ENCODE measurements at places on chromosomes 7 and 10. TPM values are rescaled to one million over a fixed set of nuclear protein-coding genes. Genes with fewer than 3 reads are reported as not detected.

Gene PRF1
- 0.20 TPM for polyA plus RNA-seq

Gene SPDYE1
- polyA plus RNA-seq: 2.1 TPM

DNA sequence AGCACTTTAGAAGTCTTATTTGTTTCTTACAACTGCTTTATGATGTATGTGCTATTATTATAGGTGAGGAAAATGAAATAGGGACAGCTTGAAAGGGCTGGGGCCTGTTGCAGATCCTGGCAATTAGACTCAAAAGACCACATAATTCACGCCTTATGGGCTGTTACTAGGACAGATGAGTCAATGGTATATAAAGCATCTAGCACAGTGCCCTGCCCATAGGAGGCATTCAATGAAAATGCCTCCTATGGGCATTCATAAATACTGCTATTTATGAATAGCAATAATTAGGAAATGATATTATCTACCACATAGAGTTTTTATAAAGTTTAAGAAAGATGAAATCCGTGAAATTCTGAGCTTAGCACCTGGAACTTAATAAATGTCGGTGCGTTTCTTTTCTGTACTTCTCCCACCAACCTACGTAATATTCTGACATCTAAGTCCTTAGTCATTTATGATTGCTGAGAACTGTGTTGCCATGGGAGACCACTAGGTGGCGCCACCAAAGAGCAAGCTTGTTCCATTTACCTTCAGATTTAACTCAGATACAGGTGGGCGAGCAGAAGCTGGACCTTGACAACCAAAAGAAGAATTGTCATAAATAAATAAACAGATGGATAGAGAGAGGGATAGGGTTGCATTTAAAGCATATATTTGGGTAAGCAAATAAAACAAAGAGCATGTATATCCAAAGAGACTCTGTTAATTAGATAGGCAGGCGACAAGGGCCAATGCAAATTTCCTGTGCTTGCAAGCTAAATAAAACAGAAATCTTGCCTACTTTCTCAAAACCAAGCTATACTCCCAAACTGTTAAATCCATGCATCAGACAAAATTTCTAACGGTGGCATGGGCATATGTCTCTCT, 699.9 kb downstream of the INHBA start:
- no peak for DNase-seq

DNA sequence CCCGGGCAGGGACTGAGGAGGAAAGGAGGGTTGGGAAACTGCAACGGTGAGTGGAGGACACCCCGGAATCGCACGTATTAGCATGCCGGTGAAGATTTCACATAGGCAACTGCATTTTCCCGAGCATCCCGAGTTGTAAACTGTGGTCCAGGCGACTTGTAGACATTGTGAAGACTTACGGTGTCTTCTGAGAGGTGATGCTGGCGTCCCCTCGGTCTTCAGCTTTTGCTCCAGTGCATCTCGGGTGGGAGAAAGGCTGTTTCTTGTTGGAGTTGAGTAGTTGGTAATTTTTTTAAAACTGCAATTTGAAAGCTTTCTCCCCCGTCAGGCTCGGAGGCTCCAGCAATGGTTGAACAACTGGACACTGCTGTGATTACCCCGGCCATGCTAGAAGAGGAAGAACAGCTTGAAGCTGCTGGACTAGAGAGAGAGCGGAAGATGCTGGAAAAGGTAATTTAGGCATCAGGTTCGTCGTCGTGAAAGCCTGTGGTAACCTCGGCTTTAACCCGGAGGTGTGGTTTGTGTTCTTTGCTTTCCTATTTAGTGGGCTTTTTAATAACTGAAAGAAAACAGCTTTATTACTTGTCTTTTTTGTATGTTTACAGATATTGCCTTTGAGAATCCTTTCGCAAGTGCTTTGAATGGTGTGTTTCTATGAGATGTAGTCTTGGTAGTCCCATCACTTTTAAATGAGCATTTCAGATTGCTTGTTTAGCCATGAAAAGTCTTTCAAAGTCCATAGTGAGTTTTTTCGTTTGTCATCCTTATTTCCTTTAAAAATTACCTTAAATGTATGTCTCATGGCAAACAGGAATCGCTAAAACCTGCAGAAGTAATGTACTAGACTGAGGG, 687 bp downstream of the HELLS start:
- DNase-seq: peak; percentile 26

DNA sequence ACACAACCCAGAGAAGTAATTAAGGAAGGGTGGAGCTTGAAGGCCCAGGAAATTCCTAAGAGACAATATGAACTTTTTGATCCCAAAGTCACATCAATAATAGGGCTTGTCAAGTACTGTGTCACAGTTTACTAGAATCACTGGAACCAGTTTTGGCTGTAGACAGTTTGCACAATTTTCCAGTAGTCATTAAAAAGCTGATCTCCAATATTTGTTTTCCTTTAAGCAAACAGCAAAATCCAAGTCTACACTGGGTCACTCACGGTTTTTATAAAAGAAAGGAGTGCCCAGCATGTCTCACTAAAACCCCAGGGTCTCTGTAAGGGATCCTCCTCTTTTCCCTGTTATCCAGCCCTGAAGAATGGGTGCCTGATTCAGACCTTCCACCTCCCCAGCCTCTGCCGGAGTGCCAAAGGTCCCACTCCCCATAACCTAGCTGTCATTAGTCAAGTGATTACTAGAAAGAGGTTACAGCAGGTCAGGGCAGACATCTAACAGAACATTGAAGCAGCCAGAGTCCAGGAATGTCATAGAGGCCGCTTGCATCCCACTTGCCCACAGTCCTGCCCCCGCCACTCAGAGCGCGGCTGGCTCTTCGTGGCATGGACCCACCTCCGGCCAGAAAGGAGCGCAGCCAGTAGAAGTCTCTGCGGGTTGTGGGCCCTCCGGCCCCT, 552 bp downstream of the SLC25A16 start:
- peak; percentile 32 for DNase-seq

Gene GATA3
- polyA plus RNA-seq: 82.7 TPM

Gene GIMAP4
- polyA plus RNA-seq: 26.3 TPM

DNA sequence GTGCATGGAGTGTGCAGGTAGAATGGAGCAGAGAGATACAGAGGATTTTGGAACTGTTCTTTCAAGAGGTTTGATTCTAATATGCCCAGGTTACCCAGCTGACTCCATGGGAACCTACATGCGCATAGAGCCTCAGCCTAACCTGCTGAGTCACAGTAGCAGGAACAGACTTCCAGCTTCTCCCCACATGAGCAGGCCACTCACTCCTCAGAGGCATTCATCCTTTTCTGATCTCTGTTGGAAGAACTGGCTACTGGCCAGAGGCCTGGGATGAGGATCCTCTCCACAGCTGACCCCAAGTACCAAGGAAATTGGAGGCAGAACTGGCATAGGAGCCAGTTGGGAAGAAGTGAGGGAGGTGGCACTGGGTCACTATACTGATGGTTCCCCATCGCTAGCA, 17.9 kb upstream of the CCSER2 start:
- DNase-seq: no peak

GRCh38 chr10:78411716-78412115, 378.1 kb downstream of the RPS24 start:
- DNase-seq: no peak

Gene PLCE1
- 43.0 TPM for polyA plus RNA-seq

DNA sequence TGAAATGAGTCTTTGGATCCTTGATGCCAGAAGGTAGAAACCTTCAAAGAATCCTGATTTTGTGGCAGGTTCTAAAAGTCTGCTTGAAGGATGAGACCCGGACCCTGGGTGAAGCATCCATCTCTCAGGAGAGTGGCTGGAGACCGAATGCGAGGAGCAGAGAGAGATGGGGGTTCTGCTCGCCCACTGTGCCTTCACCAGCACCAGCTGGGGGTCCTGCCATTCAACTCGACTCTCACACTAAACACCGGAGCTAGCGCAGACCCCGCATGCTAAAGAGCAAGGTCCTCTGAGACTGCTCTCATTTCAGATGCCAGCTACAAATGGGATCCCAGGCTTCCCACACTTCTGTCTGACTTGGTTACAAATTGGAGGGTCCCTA, 218.4 kb downstream of the GLRX3 start:
- DNase-seq: no peak

Gene ADARB2
- 0.88 TPM for polyA plus RNA-seq

Gene TMEM270
- polyA plus RNA-seq: 0.27 TPM

Gene KIAA1549
- polyA plus RNA-seq: 15.5 TPM

GRCh38 chr10:93715345-93715744, 13.0 kb upstream of the FRA10AC1 start:
- DNase-seq: no peak

Gene FKBP9
- polyA plus RNA-seq: 174 TPM

- no peak for DNase-seq
Observed at GRCh38 chr10:118139321-118139720, 92.6 kb upstream of the RAB11FIP2 start.

Gene ZFYVE27
- polyA plus RNA-seq: 35.1 TPM

DNA sequence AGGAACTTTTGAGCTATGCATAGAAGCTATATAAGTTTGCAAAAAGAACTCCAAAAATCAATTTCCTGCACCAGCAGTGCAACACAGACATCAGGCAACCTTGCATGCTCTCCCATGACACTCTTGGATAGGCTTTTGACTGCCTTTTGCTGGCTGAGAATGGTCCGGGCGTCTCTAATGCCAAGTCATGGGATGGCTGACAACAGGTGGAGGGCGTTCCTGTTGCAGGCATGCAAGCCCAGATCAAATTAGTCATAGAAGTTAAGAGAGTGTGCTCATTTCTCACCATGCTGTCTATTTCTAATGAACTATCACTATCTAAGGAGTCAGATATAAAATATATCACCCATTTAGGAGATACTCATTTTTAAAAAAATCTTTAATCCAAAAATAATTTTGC, 8.4 kb downstream of the PLCE1 start:
- no peak for DNase-seq
